Calu3 (cell line): ENCODE measurements at places on chromosomes 16 and 17. TPM values are rescaled to one million over a fixed set of nuclear protein-coding genes. Genes with fewer than 3 reads are reported as not detected.

SOX15 gene
- total RNA-seq: not detected in 2 replicates

KRT27 gene
- not detected in 2 replicates for total RNA-seq

ALOXE3 gene
- 0.20 TPM in 1 of 2 replicates, not detected in the other for total RNA-seq

KCNH4 gene
- total RNA-seq: not detected in 2 replicates

HSF5 gene
- 0.07 TPM in 1 of 2 replicates, not detected in the other for total RNA-seq

LHX1 gene
- 0.35 and 1.4 TPM in 2 replicates for total RNA-seq

NOL3 gene
- 33.5 and 35.7 TPM in 2 replicates for total RNA-seq

MT1M gene
- total RNA-seq: not detected in 2 replicates

AMDHD2 gene
- total RNA-seq: 60.2 and 65.1 TPM in 2 replicates
